ENCODE measurements at places on chromosomes 13 and 19.

DNA sequence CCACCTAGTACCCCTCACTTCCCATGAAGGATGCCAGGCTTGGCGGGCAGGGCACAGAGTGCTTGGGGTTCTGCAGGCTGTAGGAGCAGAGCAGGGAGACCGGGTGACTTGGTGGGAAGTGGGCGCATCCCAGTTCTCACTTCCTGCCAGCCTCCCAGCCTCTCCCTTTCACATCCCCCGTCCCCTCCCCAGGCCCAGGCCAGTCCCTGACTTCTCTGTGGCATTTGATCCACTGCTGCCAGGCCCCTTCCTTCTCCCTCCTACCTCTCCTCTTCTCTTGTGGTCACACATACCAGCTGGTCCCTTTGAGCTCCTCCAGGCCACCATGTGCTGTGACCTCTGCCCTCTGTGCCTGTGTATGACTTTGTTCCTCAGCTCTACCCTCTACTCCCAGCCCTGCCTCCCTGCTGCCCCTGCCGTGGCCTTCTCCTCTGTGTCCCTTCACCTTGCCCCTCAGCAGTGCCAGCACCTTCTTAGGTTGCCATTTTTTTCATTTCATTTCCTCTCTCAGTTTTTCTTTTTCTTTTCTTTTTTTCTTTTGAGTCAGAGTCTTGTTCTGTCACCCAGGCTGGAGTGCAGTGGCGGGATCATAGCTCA lies 19.5 kb downstream of the MYO1F start:
- DNase-seq, result no peak

DNA sequence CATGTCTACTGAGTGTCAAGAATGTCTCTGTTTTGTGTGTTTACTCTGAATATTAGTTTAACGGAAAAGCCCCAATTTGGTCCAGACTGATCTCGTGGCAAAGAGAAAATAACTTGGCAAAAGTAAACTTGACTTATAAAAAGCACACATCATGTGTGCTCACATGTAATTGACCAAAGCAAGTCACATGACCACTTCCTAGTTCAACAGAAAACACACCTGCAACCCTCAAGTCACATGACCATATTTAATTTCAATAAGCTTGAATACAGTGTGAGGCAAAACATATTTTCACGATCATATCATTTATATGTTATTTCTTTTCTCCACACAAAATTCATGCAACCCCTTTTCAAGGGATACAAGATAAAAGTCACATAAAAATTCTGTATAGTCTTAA lies 662.4 kb downstream of the SLITRK1 start:
- no peak for DNase-seq

- no peak for DNase-seq
Observed at GRCh38 chr13:30615481-30615865, 2.2 kb upstream of the USPL1 start.

DNA sequence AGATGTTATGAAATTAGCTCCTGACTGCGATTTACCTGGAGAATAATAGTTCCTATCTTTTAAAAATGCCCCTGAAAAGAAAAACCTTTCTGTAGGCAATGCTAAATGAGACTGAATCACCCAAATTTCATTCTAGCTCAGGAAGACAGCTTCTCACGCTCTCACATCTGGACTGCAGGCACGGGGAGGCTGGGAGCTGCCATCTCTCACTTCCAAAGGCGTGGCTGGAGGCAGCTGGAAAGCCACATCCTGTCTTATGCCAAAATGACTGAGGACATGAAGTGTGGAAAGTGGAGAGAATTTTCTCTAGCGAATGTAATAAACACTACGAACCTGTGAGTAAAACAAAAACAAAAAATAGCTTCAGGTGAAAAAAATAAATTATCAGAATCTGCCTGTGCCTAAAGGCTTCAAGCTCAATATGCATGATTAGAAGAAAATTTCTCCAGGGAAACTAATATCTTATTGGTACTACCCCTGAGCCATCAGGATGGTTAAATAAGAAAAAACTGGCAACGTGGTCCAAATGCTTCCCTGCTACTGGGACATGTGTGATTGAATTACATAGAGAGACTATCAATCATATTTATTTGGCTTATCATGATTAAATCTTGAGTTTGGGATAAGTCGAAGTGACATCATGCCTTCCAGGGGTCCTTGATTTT lies 58.1 kb upstream of the UBL3 start:
- no peak for DNase-seq

- DNase-seq, result no peak
Observed at GRCh38 chr13:79548902-79549301, 67.9 kb downstream of the NDFIP2 start.

GRCh38 chr19:1408300-1409203 lies 1.2 kb downstream of the DAZAP1 start:
- DNase-seq, result no peak

DNA sequence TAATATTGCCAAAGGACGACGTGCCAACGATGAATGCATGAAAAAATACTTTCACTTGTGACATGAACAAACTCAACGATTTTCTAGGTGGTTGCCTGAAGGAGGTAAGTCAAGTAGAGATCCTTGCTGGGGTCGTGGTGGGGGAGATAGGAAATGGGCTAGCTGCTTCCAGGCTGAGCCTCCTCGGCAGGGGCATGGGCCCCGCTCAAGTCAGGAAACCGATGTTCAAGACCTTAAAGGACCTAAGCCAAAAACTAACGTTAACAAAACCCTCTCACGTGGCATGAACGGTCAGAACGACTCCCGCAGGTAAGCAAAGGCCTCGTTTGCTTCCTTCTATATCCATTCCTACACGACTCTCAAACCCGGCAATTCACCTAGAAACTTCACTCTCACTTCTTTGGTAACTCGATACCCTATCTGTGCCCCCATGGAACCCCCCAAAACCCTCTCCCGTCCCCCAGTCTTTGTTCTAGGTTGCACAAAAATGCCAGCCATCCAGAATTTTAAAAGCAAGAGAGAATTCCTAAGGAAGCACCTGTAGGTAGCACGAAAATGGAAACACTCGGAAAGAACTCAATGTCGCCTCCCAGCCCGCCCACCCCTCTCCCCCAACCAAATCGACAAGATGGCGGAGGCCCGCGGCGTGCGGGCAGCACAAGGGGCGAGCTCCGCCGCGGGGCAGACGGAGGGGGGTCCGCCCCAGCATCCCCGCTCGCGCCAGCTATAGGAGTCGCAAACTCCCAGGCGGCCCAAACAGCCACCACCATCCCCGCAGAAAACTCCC lies 13.6 kb downstream of the ACP4 start:
- no peak for DNase-seq

- no peak for DNase-seq
Observed at GRCh38 chr19:8085598-8086408, 33.2 kb downstream of the CCL25 start.
